ENCODE measurements at places on chromosomes 4 and X.

GRCh38 chr4:94168321-94168720 is 39.3 kb upstream of the SMARCAD1 start:
- no peak for DNase-seq

DNA sequence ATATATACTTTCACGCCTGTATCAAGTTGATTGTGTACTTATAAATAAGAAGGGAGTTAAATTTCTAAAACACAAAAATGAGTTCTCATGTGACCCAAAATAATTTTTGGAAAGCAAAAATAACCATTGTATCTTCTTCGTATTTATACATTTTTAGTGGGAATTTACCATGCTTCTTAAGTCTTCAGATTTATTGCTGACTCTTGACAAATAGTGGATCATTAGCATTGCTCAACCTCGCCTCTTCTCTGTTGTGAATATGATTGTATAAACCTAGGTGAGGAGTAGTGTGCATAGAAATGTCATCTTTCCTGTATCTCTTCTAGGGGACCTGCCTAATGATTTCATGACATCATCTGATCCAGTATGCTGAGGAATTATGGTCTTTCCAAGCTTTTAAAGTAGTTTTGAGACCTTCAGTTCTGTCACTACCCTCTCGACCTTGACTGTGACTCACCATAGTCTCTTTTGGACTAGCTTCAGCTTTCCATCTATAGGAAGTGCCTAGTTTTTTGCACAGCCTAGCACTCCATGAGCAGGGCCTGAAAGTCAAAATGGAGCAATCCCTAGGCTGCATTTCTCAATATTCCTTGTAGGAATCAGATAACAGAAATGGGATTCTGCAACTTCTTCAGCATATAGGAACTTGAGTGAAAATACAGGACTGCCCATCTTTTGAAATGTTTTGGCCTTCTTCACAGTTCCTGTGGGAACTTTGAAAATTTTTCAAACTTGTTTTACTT is 157.6 kb downstream of the ARX start:
- no peak for DNase-seq

DNA sequence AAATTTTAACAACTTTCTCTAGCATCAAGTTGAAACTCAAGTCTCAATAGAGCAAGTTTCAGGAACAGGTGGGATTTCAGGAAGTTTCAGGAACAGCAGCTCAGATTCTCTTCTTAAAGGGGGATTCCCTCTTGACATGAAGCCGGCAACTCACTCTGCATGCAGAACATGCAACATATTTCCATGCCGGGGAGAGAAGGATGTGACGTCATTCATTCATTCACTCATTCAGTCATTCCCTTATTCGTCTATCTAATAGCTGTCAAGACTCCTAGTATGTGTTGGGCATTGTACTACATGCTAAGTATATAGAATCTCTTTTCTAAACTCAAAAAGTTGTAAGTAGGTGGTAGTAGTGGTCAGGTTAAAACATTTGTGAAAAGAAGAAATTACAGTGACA is 4.8 kb upstream of the FAM9A start:
- no peak for DNase-seq

DNA sequence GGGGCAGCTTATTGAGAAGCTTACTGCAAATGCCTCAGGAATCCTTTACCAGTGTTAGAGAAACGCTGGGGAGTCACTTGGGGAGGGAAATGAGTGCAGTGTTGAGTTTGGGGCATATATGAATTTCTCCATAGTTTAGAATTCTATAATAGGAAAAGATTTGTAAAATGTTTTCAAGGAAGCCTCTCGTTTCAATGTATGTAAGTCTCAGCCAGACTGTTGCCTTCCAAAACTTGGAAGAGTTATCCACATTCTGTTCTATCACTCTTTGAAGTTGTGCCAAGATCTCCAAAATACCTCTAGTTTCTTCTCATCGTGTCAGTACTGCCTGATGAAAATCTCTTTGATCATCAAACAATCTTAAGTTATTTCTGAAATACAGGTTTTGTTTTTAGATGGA is 565 bp upstream of the LRCH2 start:
- DNase-seq: no peak

GRCh38 chr4:156238171-156238570 is 284.5 kb upstream of the CTSO start:
- DNase-seq: no peak

DNA sequence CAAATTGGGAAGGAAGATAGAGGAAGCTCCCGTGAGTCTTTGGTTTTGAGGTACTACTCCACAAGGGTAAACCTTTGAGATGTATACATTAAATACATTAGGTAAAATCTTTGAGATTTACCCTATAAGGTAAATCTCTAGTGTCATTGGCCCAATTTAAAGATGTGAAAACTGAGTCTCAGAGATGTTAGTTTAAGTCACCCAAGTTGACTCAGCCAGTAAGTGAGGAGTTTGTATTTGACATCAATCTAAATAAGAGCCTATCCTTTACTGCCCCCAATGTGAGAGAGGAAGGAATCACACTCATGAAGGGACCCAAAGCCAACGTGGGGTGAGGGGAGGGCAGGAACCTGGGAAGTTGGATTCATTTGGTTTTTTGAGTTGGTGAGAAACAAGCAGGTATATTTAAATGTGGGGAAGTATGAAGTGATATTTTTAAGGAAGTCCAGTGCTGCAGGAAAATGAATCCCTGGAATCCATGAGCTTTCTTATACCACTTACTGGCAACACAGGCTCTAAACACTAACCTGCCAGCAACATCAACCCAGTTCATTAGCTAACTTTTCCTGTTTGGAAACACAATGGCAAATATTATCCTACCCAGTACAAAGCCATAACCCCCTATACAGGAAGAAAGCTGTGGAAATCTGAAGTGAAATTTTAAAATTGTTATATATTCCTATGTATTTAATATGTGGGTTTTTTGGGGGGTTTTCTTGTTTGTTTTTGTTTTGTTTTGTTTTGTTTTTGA is 55.3 kb downstream of the PALLD start:
- DNase-seq: no peak

DNA sequence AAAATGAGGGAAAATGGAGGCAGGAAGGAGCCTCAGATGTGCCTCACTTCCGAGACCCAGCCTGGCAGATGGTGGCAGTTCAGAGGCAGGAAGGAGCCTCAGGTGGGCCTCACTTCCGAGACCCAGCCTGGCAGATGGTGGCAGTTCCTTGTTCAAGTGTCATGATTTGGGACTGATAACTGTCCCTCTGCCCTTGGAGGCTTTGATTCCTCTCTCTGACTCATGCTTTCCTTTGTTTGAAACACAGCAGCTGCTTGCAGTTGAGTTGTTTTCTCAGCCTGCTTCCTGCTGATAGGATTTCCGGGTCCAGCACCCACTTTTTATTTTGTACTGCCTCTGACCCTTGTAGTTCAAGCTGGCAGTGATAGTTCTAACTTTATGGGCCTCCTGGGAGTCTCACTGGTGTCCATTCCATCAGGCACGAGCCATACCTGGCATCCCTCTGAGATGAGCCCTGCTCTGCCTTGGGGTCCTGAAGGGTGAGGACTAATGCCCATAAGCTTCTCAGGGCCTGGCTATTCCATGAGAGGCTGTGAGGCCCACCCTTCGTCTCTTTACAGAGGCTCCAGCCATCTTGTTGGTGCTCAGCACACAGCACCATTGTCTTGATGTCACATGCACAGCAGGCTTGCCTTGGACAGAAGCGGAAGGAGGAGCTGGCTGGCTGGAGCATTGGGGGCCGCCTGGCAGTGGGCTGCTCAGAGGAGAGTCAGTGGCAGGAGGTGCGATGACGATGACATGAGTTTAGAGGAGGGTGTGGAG is 13.0 kb downstream of the RGS12 start:
- no peak for DNase-seq

GRCh38 chr4:65242156-65242846 is 428.0 kb downstream of the EPHA5 start:
- no peak for DNase-seq

DNA sequence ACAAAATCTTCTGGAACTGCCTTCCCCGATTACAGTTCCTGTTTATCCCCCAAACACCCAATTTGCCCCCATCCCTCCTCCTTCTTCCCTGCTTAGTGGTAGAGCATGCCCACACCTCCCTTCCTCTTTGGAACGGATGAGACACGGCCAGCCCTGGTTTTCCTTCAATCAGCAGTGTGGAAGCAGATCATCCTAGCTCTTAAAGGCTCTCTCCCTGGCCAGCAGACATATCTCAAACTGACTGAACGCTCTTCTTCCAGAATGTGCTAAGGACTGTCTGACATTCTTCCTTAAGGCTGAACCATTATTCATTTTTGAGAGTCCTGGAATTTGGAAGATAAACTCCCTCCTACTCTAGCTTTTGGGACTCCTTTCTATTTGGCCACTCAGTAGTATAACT is 161.1 kb downstream of the TRIML1 start:
- DNase-seq: no peak

GRCh38 chrX:40083120-40083978 is 14.4 kb downstream of the BCOR start:
- DNase-seq: no peak

All from T-helper 9 cell (primary cell).